A549 (cell line): ENCODE measurements at places on chromosomes 5 and 9. TPM values are rescaled to one million over a fixed set of nuclear protein-coding genes. Genes with fewer than 3 reads are reported as not detected.

SLC46A2 gene
- polyA plus RNA-seq: not detected in 3 replicates

SPATA31A3 gene
- polyA plus RNA-seq: not detected in 3 replicates

PTGDS gene
- polyA plus RNA-seq: 0.18 to 0.34 TPM (median 0.26 TPM) in 3 replicates

DMRT3 gene
- polyA plus RNA-seq: not detected in 3 replicates

PNPLA7 gene
- 0.92 to 1.3 TPM (median 1.1 TPM) in 3 replicates for polyA plus RNA-seq

PTPRD gene
- 0.29 to 0.39 TPM (median 0.36 TPM) in 3 replicates for polyA plus RNA-seq

ZNG1C gene
- 48.6 to 52.5 TPM (median 48.7 TPM) in 3 replicates for polyA plus RNA-seq

PCDHB11 gene
- polyA plus RNA-seq: 0.05 to 0.08 TPM (median 0.07 TPM) in 3 replicates

GRIN3A gene
- polyA plus RNA-seq: not detected in 3 replicates

LECT2 gene
- polyA plus RNA-seq: not detected in 3 replicates

HK3 gene
- polyA plus RNA-seq: 0.12 to 0.17 TPM in 2 of 3 replicates, not detected in the other

ENHO gene
- 1.3 to 1.9 TPM (median 1.7 TPM) in 3 replicates for polyA plus RNA-seq

MSMP gene
- not detected in 3 replicates for polyA plus RNA-seq

TNFSF15 gene
- 1.6 to 3.1 TPM (median 2.8 TPM) in 3 replicates for polyA plus RNA-seq

CLPTM1L gene
- 169 to 194 TPM (median 173 TPM) in 3 replicates for polyA plus RNA-seq

LCN1 gene
- polyA plus RNA-seq: not detected in 3 replicates

FOXD4L3 gene
- 0.06 to 0.12 TPM (median 0.07 TPM) in 3 replicates for polyA plus RNA-seq

PCSK1 gene
- 0.14 to 0.18 TPM (median 0.16 TPM) in 3 replicates for polyA plus RNA-seq

MLANA gene
- polyA plus RNA-seq: not detected in 3 replicates

GPR150 gene
- polyA plus RNA-seq: 0.05 to 0.13 TPM in 2 of 3 replicates, not detected in the other

PRR16 gene
- 0.05 TPM in 1 of 3 replicates, not detected in the others for polyA plus RNA-seq

ENTPD2 gene
- polyA plus RNA-seq: 0.71 to 1.2 TPM (median 1.1 TPM) in 3 replicates

HRH2 gene
- polyA plus RNA-seq: 0.54 to 0.87 TPM (median 0.58 TPM) in 3 replicates

KIF20A gene
- polyA plus RNA-seq: 45.0 to 51.4 TPM (median 49.1 TPM) in 3 replicates

LARP1 gene
- 104 to 117 TPM (median 112 TPM) in 3 replicates for polyA plus RNA-seq

FAM153A gene
- polyA plus RNA-seq: not detected in 3 replicates

MYO10 gene
- polyA plus RNA-seq: 68.5 to 71.5 TPM (median 68.9 TPM) in 3 replicates

MXD3 gene
- polyA plus RNA-seq: 12.4 to 16.9 TPM (median 15.2 TPM) in 3 replicates

C9orf40 gene
- 11.7 to 14.4 TPM (median 13.6 TPM) in 3 replicates for polyA plus RNA-seq

ROPN1L gene
- 0.83 to 1.3 TPM (median 1.3 TPM) in 3 replicates for polyA plus RNA-seq
